ENCODE measurements at places on chromosomes 2 and 18. TPM values are rescaled to one million over a fixed set of nuclear protein-coding genes. Genes with fewer than 3 reads are reported as not detected.

DNA sequence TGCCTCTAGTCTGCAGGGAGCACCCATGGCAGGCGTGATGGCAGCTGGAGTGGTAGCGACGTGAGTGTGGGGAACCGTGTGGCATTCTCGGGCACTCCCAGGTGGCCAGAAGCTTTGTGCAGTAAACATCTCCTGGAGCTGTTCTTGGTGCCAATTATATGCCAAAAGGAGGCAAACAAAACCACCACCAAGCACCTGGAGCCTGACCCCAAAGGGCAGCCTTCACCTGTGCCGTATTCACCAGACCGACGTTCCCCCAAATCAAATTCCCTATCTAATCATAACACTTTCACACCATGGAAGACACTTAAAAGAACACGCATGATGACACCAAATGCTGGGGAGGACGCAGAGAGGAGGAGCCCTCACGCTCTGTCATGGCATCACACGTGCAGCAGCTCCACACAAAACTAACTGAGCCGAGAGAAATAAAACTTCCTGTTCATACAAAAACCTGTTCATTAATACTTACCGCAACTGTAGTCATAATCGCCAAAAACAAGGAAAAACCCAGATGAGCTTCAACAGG lies 123.6 kb downstream of the EIPR1 start:
- no peaks in the 10 kb centered on the region for H3K36me3 ChIP-seq
- H3K4me1 ChIP-seq, result no peaks in the 10 kb centered on the region
- DNase-seq, result no peak

- H3K27ac ChIP-seq, result no peak overlapping the region
- no peak for DNase-seq
- peaks cover 24% of the 10 kb centered on the region for H3K27me3 ChIP-seq
- H3K36me3 ChIP-seq, result no peaks in the 10 kb centered on the region
- H3K4me1 ChIP-seq, result no peaks in the 10 kb centered on the region
- H3K4me3 ChIP-seq, result no peak overlapping the region
Observed at GRCh38 chr2:120369250-120369649, 23.3 kb downstream of the INHBB start.

DNA sequence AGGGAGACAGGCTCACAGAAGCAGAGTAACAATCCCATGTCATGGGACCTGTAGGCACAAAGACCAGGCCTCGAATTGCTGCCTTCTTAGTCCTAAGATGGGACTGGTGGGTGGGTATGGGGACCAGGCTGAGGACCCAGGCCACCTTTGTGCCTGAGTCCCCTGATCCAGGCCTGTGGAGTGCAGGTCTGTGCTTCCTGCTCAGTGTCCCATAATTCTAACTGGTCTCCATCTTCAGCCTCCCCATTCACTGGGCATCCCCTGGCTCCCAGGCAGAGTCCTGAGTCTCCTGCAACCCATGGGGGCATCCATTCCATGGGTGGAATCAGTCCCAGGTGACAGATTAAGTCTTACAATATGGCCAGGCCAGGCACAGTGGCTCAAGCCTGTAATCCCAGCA lies 83.9 kb downstream of the SMAD7 start:
- H3K27me3 ChIP-seq, result no peaks in the 10 kb centered on the region
- H3K27ac ChIP-seq, result no peak overlapping the region
- H3K36me3 ChIP-seq, result no peaks in the 10 kb centered on the region
- DNase-seq, result no peak
- no peak overlapping the region for H3K4me3 ChIP-seq

GRCh38 chr2:100527440-100528015 lies 35.3 kb upstream of the PDCL3 start:
- H3K27ac ChIP-seq, result no peak overlapping the region
- no peak overlapping the region for H3K4me3 ChIP-seq
- H3K36me3 ChIP-seq, result no peaks in the 10 kb centered on the region
- no peaks in the 10 kb centered on the region for H3K4me1 ChIP-seq

DNA sequence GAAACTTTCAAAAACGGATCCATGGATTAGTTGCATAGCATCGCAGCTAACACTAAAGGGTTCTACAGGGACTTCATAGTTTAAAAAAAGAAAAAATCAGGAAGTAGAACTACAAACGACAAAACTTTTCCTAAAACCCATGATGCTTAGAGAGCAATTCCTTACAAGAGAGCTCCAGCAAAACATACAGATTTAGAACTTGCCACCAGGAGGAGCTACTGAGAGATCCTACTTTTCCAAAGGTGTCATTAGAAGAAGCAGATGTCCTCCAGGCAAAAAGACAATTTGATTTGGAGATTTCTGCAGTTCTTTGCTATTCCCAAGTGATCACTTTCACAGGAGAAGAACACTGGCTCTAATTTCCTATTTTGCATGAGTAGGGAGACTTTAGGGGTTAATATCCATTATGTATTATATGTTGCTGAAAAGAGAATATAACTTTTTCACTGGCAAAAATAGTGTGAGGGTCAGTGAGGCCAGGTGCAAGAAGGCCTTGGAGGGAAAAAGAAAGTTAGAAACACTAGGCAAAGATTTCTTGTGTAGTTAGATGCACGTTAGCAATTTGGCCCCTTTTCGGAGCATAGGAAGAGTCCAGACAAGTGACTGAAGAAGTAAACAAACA lies 436.2 kb downstream of the SUCLG1 start:
- no peak overlapping the region for H3K27ac ChIP-seq
- peak; percentile 48 for DNase-seq
- H3K36me3 ChIP-seq, result no peaks in the 10 kb centered on the region
- no peak overlapping the region for H3K4me3 ChIP-seq
- H3K4me1 ChIP-seq, result no peaks in the 10 kb centered on the region
- H3K27me3 ChIP-seq, result no peaks in the 10 kb centered on the region

DNA sequence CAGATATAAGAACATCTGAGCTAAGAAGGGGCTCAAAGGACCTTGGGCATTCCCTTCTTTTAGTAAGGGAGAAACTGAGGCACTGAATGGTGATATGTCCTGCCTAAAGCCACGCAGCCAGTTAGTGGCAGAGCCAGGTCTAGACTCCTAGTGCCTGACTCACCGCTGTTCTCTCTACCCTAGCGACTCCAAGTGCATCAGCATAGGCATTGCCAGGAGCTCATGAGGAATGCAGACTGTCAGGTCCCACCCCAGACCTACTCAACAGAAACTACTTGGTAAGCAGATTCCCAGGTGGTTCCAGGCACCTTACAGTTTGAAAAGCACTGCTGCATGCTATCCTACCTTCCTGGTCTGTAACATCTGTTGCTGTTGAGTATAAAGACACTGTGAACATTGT lies 158.9 kb downstream of the MSH2 start:
- no peak overlapping the region for H3K27ac ChIP-seq
- H3K27me3 ChIP-seq, result no peaks in the 10 kb centered on the region
- H3K4me3 ChIP-seq, result no peak overlapping the region
- DNase-seq, result no peak
- H3K36me3 ChIP-seq, result no peaks in the 10 kb centered on the region

DNA sequence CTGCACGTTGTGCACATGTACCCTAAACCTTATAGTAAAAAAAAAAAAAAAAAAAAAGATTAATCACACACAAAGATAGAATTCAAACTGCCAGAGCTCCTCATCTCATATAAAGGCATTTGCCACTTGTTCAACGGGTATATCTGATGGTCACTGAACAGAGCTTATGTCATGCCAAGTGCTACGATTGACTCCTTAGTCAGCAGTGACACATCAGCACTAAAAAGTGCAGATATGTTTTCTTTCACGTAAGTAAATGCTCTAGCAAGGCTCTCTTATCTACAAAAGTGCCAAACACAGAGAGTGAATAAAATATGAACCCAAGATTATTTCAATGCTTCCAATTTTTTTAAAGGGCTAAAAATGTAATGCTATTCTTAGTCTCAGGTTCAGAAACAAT lies 1.1 kb downstream of the LMAN1 start:
- peaks cover 5% of the 10 kb centered on the region for H3K27me3 ChIP-seq
- H3K4me3 ChIP-seq, result peak overlapping the region; percentile 87
- peaks cover 25% of the 10 kb centered on the region for H3K36me3 ChIP-seq
- peak overlapping the region; percentile 97 for H3K27ac ChIP-seq

The GREB1L gene
- 5.2 TPM for total RNA-seq

The TRIM43 gene
- not detected for total RNA-seq

The SCN7A gene
- total RNA-seq, result 0.42 TPM

The CHRND gene
- total RNA-seq, result 0.09 TPM

The SMC6 gene
- 7.8 TPM for total RNA-seq

Measured in cardiac muscle cell (in vitro differentiated cells and primary cell).